Substantia nigra (tissue), 51 donors: ENCODE measurements at places on chromosomes 12 and 14.

DNA sequence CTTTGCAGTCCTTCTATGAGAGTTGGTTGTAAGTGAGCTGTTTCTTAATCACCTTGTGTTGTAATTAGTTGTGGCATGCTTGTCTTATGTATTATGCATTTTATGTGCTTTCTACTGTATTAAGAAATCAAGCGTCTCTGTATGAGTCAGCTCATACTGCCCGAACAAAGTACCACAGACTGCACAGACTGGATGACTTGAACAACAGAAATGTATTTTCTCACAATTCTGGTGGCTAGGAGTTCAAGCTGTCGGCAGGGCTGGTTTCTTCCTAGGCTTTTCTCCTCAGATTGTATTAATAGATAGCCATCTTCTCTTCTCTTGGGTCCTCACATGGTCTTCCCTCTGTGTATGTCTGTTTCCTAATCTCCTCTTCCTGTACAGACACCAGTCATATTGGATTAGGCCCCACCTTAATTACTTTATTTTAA lies 77.7 kb downstream of the FLRT2 start:
- no peak for DNase-seq

- no peak for DNase-seq
These were observed 5.7 kb downstream of the ADCY4 start for GRCh38 chr14:24329073-24329663.

- DNase-seq, result no peak
These were observed 203.7 kb downstream of the RMST start for GRCh38 chr12:97666263-97666662.

- DNase-seq, result no peak
These were observed 3.0 kb upstream of the ZC3H14 start for GRCh38 chr14:88559852-88560251.

DNA sequence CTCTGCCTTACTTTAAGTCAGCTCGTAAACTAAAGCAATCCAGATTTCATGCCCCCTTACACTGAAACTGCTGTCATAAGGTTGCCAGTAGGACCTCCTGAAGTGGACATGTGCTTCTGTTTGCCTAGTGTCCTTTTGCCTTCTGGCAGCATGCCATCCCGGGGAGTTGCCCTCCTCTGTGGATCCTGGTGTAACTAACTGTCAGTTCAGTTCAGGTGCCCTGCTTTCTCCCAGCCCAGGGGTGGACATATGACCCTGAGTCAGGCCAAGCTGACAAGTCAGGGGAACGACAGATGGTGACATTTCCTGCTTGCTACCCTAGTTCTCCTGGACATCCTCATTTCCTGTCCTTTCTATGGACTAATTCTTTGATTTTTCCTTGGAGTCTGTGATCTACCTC lies 25.6 kb downstream of the AKAP6 start:
- DNase-seq, result no peak

GRCh38 chr14:101851736-101852405 lies 90.4 kb downstream of the PPP2R5C start:
- DNase-seq, result no peak

DNA sequence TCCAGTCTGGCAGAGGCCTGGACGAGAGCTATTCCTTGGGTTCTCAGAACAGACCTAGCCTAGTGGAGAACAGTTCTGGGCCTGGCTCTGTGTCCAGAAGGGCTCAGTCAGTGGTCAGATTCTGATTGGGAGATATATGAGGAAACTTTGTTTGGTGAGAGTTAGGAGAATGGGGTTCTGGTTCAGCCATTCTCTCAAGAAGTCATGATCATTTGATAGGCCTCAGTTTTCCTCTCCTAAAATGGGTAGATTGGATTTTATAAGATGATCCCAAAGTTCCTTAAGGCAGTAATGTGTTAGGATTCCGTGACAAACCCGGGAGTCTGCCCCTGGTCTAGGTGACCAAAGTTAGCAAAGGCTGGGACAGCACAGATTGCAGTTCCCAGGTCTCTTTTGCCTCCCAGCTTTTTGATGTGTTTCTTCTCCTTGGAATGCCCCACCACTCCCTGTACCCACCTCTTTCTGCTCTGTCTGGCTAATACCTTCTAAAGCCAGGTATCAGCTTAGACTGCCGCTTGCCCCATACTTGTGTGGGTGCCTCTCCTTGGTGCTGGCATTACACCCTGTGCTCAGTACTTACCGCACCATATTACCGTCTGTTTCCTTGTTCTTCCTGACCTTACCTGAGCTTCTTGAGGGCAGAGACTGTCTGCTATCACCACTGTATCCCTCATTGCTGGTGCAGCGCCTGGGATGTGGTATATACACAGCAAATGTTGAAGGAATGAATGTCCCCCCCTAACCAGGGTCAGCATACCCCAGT lies 25.5 kb downstream of the SUSD6 start:
- DNase-seq, result no peak
